ENCODE measurements at places on chromosomes 6 and 20.

- DNase-seq = no peak
Measured at GRCh38 chr6:37205175-37205996, 35.4 kb downstream of the PIM1 start.

DNA sequence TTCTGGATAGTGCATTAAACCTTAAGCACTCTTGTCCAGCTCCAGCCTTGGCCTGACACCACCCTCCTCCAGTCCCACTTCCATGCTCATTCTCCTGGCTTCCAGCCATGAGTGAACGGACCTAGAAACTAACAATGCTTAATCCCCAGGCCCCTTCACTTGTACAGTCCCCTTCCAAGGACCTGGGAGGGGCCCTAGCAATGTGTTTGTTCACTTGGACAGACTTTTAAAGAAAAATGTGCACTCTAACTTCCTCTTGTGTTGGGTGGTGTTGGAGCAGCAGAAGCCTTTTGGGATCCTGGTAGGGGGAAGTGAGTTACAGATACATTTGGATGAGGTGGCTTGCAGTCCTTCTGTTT lies 48.9 kb upstream of the CCN6 start:
- DNase-seq = no peak

DNA sequence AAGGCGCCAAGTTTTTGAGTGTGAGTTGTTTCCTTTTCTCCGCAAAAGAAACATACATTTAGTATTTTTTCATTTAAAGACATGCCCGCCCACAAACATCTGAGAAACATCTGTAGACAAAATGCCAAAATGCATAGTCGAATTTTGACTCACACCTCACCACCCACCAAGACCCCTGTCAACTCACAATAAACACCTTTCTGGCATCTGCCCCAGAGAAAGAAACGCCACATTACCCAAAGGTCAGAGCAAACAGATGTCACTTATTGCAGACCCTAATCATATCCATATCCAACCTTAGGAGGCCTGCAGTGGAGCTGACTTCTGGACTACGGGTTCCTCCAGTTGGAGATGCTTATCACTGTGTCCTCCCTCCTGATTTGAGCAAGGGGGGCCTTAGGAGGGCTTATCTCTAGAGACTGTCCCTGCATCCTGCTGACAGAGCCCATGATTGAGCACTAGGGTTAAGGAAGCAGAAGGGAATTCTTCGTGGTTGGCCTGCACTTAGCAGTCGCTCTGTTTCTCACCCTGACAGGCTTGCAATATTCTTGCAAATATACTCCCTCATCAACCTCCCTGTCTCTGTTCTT lies 90.5 kb upstream of the TBX18 start:
- DNase-seq = no peak

DNA sequence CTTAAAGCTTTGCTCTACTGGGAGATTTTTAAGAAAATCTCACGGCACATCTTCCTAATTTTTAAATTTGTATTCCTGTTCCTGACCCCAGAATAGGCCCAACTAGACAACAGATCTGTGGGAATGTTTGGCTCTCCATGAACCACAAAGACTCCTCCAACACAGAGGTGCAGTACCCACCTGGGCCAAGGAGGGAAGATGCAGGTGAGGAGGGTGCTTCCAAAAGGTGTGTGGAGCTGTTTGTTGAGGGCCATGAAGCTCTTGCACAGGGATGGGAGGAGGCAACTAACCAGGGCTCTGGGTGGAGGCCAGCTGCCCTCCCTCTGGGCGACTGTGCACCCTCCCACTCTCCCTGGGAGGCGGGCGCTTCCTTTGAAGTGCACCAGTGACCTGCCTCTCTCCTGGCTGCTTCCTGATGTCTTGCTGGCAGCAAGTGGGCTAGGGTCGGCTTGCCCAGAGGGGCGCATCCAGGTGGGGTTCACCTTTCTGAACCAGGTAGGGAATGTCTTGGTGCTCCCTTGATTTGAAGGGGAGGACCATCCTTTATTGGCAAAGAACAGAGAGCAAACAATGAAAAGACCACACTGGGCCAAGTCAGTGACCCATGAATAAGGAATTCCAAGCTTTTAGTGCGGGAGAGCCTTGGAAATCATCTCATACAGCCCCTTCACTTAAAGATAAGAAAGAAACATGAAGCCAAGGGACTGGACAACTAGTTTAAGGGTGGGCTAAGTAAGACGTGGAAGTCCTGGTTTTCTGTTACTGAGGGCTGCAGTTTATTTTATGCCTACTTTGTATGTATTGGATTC lies 76.0 kb downstream of the ANKRD6 start:
- DNase-seq = no peak

Data from NCI-H460 (cell line).